ENCODE measurements at places on chromosomes 5 and 9.
A peak's percentile ranks its signal among the peaks of the same experiment; 100 is the strongest.

DNA sequence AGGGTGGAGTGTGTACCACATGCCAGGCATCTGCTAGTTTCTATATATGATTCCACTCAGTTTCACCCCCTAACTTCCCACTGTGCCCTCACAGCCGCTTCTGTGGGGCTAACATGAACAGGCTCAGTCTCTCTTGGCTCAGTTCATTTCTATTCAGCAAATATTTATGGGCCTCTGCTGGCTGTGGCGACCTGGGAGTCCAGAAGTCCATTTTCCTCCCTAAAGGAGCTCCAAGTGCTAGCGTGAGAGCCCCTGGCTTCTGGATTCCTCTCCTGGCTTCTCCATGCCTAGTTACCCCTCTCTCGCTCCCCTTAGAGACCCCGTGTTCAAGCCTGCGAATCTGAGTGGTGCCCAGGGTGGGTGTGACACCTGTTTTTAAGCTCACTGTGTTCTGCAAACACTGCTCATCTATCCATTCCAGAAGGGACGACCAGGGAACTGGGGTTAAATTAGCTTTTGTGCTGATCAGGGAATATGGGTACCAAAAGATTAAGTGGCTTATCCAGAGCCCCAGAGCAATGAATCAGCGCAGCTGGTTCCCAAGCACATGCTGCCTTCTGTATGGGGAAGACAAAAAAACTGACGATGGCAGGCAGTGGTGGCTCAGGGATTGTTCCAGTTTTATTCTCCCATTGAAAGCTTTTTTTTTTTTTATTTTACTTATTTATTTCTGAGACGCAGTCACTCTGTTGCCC lies 57.6 kb downstream of the HMCN2 start:
- no peak for DNase-seq

DNA sequence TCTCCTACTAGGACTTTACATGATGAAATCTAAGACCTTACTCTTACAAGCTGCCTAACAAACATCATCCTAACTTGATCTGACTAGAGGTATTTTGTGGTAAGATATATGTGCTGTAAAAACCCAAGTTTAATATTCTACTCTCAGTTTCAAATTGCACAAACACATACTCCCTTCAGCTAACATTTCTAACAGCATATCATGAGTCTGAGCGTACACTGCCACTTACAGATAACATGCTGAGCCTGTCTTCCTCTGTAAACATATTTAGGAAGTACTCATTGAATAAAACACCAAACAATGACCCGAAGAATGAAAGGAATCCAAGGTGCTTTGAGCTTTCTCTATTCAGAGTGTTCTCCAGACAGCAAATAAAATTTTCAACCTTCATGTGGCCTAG lies 7.9 kb upstream of the ESM1 start:
- DNase-seq, result no peak

DNA sequence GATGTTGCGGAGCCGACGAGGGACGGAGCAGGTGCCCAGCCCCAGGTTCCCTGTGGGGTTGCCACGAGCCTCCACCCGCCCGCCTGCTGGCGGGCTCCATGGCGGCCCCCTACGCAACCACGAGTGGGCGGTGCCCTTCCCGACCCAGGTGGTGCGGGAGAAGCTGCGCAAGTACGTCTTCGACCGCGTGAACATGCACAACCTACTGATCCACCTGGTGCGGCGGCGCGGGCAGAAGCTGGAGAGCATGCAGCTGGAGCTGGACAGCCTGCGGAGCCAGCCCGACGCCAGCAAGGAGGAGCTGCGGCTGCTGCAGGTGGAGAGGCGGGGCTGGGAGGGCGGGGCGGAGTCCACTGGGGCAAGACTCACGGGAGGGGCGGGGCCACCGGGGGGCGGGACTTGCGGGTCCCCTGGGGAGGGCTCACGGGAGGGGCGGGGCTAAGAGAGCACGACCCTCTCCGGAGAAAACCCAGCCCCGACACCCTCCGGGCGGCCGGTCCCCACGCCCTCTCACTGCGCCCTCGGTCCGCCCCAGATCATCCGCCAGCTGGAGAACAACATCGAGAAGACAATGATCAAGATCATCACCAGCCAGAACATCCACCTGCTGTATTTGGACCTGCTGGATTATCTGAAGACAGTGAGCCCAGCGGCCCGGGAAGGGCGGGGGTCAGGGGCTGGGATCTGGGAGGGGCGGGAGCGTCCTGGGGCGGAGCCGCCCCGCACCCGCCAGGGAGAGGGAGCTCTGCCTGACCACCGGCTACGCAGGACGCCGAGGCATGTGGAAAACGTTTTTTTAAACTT lies 3.9 kb downstream of the CCDC183 start:
- peak; percentile 59 for DNase-seq

GRCh38 chr5:4197151-4197550 lies 601.5 kb downstream of the IRX1 start:
- DNase-seq, result no peak

DNA sequence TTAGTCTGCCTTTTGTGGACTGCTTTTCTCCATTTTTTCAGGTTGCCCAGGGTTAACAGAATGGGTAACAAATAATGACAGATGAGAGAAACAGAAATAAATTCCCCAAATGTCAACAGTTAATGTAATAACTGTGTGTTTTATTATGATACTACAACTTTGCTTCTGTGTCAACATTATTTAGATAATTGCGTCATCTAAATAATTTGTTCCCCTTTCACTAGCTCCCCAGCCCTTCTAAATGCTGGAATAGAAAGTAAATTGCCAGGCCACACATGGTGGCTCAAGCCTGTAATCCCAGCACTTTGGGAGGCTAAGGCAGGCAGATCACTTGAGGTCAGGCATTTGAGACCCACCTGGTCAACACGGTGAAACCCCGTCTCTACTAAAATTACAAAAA lies 53.5 kb downstream of the RNF38 start:
- DNase-seq, result no peak

GRCh38 chr9:109923471-109923760 lies 143.4 kb downstream of the PALM2AKAP2 start:
- no peak for DNase-seq

GRCh38 chr5:151037561-151038411 lies 17.4 kb downstream of the GPX3 start:
- peak; percentile 66 for DNase-seq

GRCh38 chr9:95788021-95788420 lies 87.5 kb upstream of the ERCC6L2 start:
- DNase-seq, result no peak

DNA sequence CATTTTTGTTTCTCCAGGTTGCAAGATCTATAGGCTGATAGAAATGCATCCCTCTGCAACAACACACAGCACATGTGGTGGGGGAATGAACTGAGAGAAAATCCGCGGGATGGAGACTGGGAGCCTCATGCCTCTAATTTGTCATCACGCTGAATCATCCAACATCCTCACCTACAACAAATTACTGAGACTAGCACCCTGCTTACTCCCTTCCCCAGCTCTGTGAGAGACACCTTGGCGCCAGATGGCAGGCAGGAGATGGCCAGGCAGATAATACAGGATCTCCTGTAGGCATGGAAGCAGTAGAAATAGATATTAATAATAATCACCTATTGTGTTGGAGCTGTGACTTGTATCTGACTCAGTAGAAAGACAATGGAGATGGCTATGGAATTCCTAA lies 276.9 kb downstream of the SEMA5A start:
- no peak for DNase-seq

DNA sequence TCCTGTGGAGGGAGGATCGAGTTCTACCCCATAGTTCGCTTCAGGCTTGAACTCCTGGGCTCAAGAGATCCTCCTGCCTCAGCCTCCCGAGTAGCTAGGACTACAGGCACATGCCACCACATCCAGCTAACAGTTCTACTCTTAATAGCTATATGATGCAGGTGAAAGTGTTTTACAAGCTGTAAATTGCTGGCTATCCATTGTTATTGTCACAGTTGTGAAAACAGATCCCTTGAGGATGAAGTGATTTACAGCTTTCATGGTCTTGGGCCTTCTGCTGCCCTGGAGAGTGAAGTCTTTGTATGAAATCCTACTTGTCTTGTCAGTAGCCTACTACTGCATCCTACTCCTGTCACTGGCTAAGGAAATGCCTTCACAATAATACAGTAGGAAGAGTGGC lies 48.0 kb downstream of the GRAMD2B start:
- DNase-seq, result no peak

DNA sequence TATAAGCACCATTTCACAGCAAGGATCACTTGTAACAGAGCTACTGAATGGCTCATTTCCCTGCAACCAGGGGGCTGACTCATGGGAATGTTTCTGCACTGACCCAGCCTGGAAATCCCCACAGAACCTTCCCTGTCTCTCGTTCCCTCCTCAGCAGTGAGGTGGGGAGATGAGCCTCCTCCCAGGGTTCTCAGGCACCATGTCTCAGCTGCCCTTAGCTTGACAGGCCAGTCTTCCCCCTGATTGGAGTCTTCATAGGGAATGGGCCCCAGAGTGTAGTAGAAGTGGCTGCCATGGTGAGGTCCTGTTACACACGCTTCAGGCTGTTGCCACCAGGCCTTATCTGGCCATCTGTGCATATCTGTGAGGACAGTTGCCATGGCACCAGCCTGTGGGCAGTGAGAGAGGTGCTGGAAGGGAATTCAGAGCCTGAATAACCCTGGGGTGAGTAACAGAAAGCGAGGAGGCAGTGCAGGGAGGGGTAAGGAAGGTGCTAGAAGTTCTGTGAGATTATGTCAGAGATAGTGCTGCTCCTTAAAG lies 324.4 kb downstream of the ENC1 start:
- DNase-seq, result no peak

GRCh38 chr9:84586662-84587061 lies 82.9 kb upstream of the NTRK2 start:
- DNase-seq, result no peak

GRCh38 chr5:132594170-132594569 lies 37.4 kb downstream of the RAD50 start:
- no peak for DNase-seq

DNA sequence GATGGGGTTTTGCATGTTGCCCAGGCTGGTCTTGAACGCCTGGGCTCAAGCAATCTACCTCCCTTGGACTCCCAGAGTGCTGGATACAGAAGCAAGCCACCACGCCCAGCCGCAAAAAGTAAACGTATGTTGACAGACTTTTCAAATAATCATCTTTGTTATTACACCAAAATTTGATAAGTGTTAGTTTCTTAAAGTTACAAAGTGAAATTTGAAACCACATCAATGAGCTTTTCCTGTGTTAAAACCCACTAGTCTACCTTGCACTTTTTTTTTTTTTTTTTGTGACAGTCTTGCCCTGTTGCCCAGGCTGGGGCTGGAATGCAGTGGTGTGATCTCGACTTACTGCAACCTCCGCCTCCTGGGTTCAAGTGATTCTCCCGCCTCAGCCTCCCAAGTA lies 29.9 kb downstream of the SPACA9 start:
- no peak for DNase-seq

DNA sequence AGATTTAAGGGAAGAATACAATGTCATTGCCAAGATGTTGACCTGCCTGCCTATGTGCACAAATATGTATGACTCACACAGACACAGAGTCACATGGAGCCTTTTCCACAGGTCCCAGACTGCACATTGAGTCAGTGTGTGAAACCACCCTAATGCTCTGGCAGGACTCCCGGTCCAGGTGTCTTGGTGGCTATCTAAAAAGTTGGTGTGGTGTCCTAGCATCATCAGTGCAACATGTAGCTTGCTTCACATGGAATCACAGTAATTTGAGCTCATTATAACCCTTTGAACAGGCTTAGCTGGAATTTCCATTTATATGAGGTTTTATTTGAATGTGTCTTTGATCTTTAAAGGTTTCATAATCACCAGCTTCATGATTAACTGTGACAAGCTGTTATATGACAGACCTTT lies 10.7 kb downstream of the IFNA5 start:
- no peak for DNase-seq

DNA sequence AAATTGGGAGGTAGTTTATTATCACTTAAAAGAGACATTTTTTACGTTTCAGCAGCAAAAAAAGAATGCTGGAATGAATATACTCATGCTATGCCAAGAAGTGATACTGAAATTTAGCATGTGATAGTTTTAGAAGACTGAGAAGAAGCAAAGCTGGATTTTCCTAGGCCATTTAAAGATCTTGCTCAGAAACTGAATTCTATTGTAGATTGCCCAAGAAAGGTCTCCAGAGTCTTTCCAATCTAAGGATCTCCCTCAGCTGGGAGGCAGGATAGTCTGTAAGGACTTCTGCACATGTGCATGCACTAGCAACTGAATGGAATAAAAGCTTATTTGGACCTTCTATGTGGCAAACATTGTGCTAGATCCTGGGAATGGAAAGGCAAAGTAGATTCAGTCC lies 334.5 kb downstream of the DTWD2 start:
- DNase-seq, result no peak

DNA sequence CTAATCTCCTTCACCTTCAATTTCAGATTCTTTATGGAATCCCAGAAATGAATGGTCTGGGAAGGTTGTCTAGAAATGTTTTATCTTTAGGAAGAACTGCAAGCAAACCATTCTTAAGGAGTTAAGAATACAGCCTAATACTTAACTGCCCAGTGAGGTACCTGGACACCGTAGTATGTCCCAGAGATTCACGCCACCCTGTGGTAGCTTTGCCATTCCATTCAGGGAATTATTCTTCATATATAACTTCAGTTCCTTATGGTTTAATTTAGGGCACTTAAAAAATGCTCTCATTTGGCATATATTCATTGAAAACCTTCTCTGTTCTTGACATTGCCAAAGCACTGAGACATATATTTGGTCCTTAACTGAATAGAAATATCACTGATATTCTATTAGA lies 49.7 kb downstream of the ACTBL2 start:
- no peak for DNase-seq

DNA sequence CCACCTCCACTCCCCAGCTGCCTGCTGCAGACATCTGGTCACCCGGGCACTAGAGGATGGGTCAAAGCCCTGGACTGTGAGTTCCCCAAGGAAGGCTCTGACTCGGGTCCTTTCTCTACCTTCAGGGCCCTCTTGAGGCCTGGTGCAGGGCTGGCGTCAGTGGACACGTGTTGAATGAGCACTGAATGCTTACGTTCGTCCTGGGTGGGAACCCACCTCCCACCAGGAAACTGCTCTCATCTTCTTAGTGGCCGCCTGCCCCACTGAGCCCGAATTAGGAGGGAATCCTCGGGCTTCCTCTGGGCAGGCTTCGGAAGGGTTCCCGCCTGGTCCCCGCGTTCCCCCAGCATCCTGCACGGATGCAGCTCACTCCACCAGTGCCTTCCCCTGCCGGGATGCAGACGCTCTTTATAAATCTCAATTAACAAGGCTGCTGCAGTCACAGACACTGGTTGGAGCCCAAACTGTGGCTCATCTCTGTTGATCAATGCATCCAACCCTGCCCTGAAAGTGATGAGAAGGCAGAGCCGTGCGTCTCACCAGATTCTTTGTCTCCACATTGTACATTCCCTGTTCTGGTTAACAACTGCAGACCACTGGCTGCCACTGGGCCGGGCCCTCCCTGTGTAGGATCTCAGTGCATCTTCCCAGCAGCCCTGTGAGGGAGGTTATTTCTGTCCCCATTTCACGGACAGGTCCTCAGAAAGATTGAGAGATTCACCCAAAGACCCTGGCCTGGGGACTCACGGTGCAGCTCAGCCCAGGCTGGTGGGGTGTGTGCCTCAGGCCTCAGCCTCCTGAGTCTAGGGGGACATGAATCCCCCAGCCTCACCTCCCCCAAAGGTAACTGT lies 168.8 kb downstream of the GAPVD1 start:
- no peak for DNase-seq

DNA sequence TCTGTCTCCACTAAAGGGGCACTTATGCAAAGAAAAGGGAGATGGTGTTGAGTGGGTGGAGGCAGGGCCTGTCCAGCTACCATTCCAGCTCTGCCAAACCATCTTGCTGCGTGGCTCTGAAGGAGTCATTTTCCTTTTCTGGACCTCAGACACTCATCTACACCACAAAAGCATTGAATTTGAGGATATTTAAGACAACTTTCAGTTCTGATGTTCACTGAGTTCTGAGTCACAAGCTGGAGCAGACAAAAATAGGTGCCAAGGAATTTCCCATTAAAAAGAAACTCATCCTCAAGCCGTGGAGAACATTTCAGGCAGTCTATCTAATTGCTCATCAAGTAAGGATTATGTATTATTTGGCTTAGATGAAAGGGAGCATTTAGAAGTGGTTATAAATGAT lies 195.0 kb upstream of the TBC1D2 start:
- no peak for DNase-seq

Data from right hindlimb (tissue), 1 donor.